ENCODE measurements at places on chromosomes 7 and 10. TPM values are rescaled to one million over a fixed set of nuclear protein-coding genes. Genes with fewer than 3 reads are reported as not detected.

DNA sequence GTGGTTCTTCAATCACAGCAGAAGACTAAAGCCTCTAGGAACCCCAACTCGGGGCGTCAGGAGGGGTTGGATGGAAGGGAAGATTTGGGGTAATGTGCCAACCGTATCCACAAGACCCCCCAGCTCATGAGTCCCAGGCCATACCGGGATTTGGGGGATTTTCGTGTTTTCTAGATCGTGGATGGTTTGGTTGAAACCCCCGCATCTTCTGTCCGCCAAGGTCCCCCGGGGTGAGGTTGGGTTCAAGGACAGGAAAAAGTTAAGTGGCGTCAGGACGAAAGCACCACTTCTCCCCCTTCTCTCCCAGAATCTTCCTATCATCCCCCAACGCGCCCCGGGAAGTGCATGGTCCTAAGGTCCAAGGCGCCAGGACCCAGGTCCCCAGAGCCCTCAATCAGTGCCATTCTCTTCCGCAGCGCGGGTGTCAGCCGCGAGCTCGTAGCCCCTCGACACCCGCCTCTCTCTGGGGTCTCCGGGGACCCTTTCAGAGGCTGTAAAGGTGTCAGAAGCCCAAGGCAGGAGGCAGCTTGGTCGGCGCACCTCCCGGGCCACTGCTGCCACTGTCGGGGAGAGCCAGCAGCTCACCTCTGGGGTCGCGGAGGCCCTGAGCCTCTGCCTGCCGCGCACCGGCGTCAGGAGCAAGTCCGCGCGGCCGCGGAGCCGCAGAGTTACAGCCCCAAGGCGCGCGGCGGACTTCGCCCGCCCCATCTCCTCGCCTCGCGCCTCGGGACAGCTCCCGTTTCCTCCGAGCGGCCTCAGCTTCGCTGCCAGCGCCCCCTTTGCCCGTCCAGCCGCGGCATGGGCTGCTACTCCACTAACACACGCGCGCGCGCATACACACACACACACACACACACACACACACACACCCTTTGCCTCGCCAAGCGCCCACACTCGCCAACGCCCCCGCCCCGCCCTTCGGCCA lies 1.5 kb downstream of the MKX start:
- no peak for DNase-seq

DNA sequence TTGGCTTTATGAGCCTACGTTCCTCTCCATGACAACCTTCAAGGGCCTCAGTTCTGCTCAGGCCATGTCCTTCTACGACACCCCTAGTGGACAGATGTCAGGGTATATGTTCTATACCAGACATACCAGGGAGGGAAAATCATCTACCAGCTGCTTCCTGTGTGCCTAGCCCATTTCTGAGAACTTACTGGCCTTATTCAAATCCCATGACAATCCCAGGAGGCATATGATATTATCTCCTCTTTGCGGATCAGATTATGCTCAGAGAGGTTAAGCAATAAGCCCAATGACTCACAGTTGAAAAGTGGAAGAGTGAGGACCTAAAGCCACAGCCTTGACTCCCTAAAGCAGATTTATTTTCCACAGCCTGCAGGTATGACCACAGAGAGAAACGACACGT lies 139.3 kb downstream of the GLI3 start:
- DNase-seq: no peak

The MOGAT3 gene
- polyA plus RNA-seq: 7.9 TPM

The TRIM8 gene
- polyA plus RNA-seq: 15.8 TPM

Data from liver (tissue), 10 donors.